ENCODE measurements at places on chromosomes 1 and 21. TPM values are rescaled to one million over a fixed set of nuclear protein-coding genes. Genes with fewer than 3 reads are reported as not detected.

RAD54L gene
- 49.7 TPM for total RNA-seq

- H3K27me3 ChIP-seq, result peaks cover 4% of the 10 kb centered on the region
- H3K36me3 ChIP-seq, result peaks cover 24% of the 10 kb centered on the region
Measured at GRCh38 chr1:84574936-84575335, 696 bp upstream of the CTBS start.

GRCh38 chr1:50208315-50208714, 99.6 kb downstream of the ELAVL4 start:
- no peaks in the 10 kb centered on the region for H3K27me3 ChIP-seq
- H3K27ac ChIP-seq, result no peak overlapping the region
- no peak overlapping the region for H3K4me3 ChIP-seq
- no peak for DNase-seq
- H3K4me1 ChIP-seq, result no peaks in the 10 kb centered on the region

DNA sequence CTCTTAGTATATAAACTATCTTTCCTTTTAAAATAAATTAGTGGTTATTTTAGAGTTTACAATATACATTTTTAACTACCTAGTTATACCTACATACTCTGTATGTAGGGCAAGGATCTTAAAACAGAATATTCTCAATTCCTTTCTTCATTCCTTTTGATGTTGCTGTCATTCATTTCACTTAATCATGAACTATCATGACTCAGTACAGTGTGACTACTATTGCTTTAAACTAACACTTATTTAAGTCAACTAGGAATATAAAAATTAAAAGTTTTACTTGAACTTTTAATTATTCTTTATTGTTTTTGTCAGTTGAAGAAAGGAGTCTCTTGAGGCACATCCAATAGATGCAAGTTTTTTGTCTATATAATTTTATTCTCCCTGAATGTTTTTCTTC, 726.4 kb downstream of the BRINP3 start:
- no peak for DNase-seq
- no peak overlapping the region for H3K27ac ChIP-seq
- no peaks in the 10 kb centered on the region for H3K4me1 ChIP-seq
- no peak overlapping the region for H3K4me3 ChIP-seq
- H3K36me3 ChIP-seq, result no peaks in the 10 kb centered on the region

DNA sequence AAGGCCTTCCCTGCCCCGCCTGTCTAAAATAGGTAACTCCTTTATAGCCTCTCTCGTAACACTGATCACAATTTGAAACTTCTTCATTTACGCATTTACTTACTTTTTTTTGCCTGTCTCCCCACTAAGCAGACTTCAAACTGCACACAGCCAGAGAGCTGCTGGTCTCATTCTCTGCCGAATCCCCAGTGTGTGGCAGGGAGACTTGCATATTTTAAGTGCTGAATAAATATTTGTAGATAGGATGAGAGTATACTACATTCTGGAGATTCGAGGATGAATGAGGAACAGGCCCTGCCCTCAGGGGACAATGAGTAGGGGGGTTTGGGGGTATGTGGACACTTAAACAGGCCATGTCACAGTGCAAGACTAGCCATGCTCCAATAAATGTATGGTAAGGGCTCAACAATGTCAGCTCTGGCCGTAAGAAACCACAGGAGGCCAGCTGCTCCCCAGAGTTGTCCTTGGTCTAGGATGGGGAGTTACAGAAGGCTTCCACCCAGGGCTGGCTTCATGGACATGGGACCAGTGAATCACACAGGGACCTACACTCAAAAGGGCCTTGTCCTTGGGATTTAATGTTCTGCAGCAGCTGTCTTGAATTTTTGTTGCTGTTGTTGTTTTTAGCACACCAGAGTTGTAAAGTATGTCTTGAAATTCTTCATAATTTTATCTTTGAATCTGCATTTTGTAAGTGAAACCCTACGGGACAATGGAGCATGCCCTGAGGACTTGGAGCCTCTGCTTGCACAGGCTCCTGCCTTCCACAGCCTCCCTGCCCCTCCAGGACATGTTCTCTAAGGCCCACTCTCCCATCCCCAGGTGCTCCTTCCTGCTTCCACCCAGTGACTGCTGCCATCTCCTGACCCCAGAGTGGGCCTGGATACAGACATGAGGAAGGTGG, 8.5 kb downstream of the DIO1 start:
- peaks cover 11% of the 10 kb centered on the region for H3K4me1 ChIP-seq
- no peak overlapping the region for H3K27ac ChIP-seq
- H3K4me3 ChIP-seq, result no peak overlapping the region
- no peaks in the 10 kb centered on the region for H3K27me3 ChIP-seq
